ENCODE measurements at places on chromosomes 4 and X. TPM values are rescaled to one million over a fixed set of nuclear protein-coding genes. Genes with fewer than 3 reads are reported as not detected.
A peak's percentile ranks its signal among the peaks of the same experiment; 100 is the strongest.

DNA sequence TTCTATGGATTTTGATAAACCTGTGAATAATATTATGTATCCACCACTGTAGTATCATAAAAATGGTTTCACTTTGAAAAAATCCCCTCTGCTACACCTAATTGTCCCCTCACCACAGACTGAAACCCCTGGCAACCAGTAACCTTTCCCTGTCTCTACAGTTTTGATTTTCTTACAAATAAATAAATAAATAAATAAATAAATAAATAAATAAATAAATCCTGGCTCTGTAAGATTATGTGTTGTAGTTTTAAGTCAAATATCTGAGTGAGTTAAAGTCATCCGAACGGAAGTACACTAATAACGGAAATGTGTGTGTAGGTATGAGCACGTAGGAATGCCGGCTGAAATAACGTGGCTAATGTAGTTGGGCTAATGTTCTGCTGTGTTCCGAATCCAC is 641.5 kb downstream of the GABRG1 start:
- no peak for DNase-seq

GRCh38 chrX:153501530-153501929 is 6.8 kb downstream of the BGN start:
- no peak for DNase-seq

GRCh38 chr4:123236606-123237005 is 160.0 kb upstream of the SPRY1 start:
- DNase-seq = no peak

- DNase-seq = no peak
Observed at GRCh38 chrX:22634083-22634482, 361.4 kb downstream of the CBLL2 start.

DNA sequence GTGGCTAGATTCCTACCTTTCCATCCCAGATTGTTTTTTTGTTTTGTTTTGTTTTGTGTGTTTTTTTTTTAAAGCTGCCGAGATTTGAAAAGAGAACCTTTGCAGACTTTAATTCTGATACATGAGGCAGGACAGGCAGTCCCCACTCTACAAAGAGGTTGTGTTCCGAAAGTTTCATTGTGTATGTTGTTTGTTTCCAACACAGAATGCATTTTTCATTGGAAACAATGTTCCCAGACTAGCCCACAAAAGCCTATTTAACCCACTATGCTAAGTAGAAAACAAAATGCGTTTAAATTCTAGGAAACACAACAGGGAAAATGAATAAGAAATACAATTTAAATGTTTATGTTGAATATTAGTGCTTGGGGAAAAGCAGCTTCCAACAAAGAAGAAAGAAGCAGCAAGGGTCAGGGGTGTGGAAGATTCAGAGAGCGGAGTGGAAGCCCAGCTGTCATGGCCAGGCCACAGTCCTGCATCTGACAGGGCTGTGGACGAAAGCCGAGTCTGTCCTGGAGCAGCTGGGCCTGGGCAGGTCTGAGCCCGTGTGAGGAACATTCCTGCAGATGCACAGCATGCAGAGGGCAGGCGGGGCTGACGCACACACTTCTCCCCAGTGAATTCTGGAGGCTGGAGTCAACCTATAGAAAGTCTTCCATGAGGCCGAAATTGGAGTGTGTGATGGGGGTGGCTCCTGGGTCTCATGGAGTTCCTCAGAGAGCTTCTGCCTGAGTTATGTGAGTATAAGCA is 12.4 kb upstream of the SETD7 start:
- DNase-seq = no peak

HSFX2 gene
- total RNA-seq = 0.17 TPM

DNA sequence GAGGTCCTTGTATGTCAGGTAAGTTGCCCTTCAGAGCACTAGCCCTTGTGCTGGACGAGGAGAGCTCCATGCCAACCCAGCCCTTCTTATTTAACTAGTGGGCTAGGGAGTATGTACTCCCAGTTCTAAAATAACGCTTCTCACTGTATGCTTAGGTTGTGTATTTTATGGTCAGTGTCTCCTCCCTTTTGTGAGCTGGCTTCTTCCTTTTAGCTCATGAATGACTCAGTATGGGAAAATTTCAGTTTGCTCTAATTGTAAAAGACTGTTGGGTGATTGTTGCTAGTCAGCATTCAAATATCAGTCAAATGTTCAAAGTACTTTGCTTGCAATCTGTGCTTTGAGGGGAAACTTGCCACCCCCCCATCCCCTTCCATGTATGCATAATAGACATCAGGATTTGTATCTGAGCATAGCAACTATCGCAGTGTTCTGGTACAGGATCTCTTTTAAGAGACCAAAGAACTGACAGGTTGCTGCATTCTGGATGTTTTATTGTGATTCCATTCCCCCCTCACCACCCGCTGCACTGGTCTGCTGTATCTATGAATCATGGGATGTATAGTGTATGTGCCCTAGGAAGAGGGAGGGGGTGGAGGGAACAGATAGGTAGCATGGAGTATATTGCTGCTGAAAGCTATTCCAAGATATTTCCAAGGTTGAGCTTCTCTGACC is 34.7 kb downstream of the DLG3 start:
- DNase-seq = no peak

DNA sequence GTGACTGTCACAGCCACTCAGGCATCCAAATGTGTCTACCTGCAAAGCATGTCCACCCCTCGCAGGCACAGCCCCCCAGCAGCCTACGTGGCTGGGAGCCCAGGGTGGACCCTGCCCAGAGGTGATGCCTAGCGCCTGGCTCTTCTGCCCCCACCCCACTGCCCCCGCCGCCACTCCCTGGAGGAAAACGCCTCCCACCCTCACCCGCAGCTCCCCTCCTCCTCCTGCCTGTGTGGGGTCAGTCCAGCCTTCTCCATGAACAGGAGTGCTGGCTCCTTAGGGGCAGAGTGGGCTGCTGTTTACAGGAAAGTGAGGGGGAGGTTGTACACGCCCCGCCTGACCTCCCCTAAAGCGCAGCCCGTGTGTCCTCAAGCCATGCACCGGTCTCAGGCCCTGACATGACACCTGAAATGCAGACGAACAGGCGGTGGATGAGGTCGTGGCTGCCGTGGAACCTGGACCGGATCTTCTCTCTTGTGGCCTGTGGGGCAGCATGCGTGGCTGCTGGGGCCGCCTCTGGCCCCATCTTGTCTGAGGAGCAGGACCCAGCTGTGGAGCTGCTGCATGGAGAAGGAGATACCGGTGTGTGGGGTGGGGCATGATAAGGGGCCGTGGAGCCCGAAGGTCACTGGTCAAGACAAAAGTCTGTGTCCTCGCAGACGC is 11.9 kb upstream of the MXD4 start:
- DNase-seq = no peak

- DNase-seq = peak; percentile 90
Observed at GRCh38 chr4:15655223-15656037, at the start of gene FBXL5. FBXL5 (minus strand) TSS chr4:15655357; CDS start chr4:15655287, 70 bp downstream.

RADX gene
- 10.6 TPM for total RNA-seq

DNA sequence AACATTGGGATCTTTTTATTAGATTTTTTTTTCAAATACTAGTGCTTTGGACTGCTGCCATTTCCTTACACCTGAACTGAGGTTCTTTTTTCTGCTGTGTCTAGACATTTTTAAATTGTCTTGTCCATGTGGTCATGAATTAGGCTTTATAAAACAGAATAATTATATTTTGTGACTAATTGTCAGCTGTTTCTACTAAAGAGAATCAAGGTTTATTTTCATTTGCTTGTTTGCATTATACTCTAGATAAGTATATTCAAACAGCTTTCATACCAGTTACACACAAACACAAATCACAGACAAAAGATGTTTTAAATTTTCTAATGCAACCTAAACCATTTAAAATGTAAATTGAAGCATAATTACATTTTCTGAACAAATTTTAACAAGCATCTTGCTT is 194.7 kb downstream of the GALNTL6 start:
- DNase-seq = no peak

- DNase-seq = no peak
Observed at GRCh38 chr4:56637154-56637553, 43.9 kb downstream of the HOPX start.

- peak; percentile 43 for DNase-seq
Observed at GRCh38 chr4:35970366-35970960, 273.9 kb downstream of the ARAP2 start.

DNA sequence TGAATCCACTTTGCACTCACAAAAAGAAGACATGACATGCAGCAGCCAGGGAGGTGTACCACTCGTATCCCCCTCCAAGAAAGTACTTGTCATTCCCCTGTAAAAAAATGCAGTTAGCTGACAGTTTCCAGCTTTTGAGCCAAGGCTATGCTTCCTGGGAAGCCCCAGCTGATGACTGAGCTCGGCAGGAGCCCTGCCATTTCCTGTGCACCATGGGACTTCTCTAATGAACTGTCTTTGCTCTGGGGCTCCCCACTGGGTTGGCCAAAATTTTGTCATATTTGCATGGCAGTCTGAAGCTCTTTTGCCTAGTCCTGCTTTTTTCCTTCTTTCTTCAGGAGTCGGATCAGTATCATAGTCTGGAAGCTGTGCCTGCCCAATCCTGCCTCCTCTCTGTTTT is 104.5 kb upstream of the MAOA start:
- DNase-seq = no peak

GRCh38 chr4:14018191-14018853 is 390.8 kb upstream of the BOD1L1 start:
- no peak for DNase-seq

SSX2B gene
- not detected for total RNA-seq

DNA sequence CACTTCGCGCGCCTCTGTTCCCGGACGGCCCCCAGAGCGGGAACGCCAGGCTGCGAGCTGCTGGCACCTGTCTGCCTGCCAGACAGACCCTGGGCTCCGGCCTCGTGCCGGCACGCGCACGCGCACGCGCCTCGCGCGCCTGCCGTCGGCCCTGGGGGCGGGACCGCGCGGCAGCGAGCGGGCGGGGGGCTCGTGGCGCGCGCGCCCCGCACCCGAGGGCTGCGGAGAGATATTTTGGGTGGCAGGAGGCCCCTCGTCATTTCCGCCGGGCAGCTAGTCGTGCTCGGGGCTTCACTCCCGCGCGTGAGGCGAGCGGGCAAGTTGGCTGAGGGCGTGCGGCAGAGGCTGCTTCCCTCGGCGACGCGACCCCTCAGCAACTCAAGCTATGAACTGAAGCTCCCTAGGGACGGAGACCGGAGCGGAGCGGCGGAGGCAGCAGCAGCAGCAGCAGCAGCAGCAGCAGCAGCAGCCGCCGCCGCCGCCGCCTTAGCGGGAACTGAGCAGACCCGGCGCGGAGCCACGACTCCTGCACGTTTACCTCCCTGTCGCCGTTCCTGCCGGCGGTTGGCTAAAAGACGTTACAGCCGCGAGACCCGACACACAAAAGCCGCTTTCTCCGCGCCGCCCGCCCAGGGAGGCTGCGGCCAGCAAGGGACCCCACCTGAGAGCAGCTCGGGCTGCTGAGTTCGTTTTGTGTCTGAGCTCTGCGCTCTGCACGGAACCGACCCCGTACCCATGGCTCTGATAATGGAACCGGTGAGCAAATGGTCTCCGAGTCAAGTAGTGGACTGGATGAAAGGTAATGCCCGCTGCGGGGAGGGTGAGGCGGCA is at the start of gene CNKSR2:
Gene CNKSR2 (plus strand): TSS at position 256 of the 831 bp plus-strand sequence. CDS start 480 bp downstream, at position 736.
- peak; percentile 69 for DNase-seq

GRCh38 chr4:11741190-11741652 is 312.5 kb upstream of the HS3ST1 start:
- DNase-seq = no peak

ZNF827 gene
- total RNA-seq = 26.0 TPM

DNA sequence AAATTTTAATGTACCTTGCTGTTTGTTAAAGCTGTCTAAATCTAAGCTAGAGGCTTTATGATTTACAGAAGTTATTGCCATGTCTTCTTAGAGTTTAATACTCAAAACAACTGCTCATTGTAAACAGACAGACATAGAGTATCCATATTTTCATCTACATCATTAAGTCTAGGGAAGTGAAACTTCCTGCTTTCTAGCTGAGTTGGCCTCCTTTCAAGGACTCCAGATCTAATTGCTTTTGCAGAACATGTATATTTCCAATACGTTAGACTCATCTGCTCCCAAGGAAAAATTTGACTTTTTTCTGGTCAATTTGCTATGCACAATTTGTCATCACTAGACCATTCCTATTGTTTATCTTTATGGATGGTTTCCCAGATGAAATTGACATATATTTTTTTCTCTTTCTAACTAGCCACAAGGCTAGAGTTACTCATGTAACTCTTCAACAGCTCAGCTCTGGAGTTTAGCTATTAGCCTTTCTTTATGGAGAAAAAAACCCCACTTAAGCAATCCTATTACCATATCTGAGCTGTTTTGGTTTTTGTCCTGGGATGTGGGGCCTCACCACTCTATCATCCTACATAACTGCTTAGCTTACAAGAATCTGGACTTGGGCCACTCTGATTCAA is 122.9 kb downstream of the PPA2 start:
- no peak for DNase-seq

DNA sequence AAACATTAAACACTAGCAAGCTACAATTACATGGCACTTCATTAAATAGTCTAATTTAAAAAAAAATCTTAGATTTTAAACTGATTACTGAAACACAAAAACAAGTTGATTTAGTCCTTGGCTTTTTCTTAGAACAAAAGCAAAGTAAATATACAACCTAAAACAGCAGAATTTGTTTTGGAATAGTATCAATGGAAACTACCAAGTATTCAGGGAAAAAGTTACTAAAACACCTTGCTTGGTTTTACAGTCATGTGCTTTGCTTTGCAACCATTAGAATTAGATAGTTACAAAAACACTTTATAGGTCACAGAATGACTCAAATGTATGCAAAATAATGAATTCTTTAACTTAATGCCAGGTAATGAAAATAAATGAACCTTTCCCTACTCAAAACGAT is 105.3 kb downstream of the CNOT6L start:
- DNase-seq = no peak

- DNase-seq = peak; percentile 34
Observed at GRCh38 chrX:43882294-43882681, at the start of gene MAOB. MAOB (minus strand) TSS chrX:43882450; CDS start chrX:43882299, 151 bp downstream.

DNA sequence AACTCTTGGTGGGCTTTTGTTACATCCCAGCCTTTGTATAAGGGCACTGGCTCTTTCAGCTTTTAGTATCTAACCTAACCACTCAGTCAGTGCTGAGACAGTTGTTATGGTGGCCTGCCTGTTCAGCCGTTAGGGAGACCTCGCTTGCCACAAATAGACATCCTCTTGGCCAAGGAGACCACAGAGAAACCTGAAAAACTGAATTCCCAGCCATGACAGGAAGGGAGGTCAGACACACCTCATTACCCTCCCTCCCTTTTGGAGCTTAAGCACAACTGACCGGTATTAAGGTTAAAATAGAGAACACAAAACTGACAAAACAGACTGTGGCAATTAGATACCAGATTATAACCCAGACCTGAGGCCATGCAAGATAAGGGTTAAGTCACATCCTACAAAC is 1639.3 kb downstream of the RPA4 start:
- DNase-seq = no peak

DNA sequence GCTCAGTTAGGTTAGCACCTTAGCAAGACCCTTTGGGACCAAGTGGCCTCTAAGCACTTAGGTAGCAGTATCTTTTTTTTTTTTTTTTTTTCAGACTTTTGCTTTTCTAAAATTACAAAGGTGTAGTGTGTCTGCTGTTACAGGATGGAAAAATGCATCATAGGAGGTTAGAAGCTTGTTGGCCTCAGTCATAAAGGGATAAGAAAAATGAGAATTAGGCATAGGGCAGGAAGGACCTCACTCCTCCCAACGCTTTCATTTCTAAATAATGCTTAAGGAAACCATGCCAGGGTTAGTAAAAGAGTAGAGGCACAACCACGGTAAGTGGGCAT is 148.4 kb upstream of the PLAC1 start:
- no peak for DNase-seq

GRCh38 chrX:128728943-128729342 is 676.7 kb upstream of the ACTRT1 start:
- DNase-seq = no peak

LRCH2 gene
- not detected for total RNA-seq

- peak; percentile 0 for DNase-seq
Observed at GRCh38 chrX:97306771-97307470, 423.2 kb downstream of the RPA4 start.

GRCh38 chr4:54066718-54067129 is 2.3 kb upstream of the CHIC2 start:
- no peak for DNase-seq
